ENCODE measurements at places on chromosomes 3 and 15. TPM values are rescaled to one million over a fixed set of nuclear protein-coding genes. Genes with fewer than 3 reads are reported as not detected.

Gene SCG3
- total RNA-seq = not detected

Gene ZNF770
- 60.2 TPM for total RNA-seq

Gene ALDH1A2
- not detected for total RNA-seq

Gene FYTTD1
- 66.4 TPM for total RNA-seq

Gene AGTR1
- total RNA-seq = not detected

DNA sequence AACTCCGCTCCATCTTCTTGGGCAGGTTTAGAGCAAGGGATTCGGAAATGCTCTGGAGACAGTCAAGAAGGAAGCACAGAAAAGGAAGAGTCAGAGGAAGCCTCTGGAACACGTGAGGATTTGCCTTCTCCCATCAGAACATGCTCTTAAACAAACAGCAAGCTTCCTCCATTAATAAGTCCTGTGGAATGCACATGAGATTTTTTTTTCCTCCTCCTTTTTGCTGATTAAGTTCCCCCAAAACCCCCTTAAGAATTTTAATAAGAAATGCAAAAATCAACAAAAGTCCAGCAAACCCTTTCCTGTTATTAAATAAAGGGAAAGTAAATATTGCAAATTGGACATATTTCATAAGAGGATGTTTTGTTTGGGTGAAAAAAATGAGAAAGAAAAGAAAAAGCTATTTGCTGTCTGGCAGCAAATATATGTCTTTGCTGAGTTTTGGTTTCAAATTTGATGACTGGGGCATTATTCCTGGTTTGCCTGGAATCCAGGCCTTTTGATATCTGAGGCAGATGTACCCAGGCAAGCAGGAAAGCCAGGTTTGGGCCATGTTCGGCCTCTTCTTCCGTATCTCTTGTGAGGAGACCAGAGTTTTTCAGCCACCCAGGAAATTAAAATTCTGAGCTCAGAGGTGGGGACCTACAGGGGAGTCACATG lies 7.9 kb upstream of the TSEN2 start:
- H3K36me3 ChIP-seq = no peaks in the 10 kb centered on the region
- H3K27ac ChIP-seq = no peak overlapping the region
- DNase-seq = no peak
- peaks cover 7% of the 10 kb centered on the region for H3K4me1 ChIP-seq
- H3K4me3 ChIP-seq = no peak overlapping the region
- H3K27me3 ChIP-seq = no peaks in the 10 kb centered on the region

GRCh38 chr3:172447611-172448579 lies at the start of gene GHSR:
GHSR (minus strand) TSS chr3:172448456; CDS start chr3:172448413, 43 bp downstream.
- no peaks in the 10 kb centered on the region for H3K36me3 ChIP-seq
- H3K27me3 ChIP-seq = peaks cover 66% of the 10 kb centered on the region
- peaks cover 35% of the 10 kb centered on the region for H3K4me1 ChIP-seq
- H3K27ac ChIP-seq = no peak within 1 kb of the TSS

DNA sequence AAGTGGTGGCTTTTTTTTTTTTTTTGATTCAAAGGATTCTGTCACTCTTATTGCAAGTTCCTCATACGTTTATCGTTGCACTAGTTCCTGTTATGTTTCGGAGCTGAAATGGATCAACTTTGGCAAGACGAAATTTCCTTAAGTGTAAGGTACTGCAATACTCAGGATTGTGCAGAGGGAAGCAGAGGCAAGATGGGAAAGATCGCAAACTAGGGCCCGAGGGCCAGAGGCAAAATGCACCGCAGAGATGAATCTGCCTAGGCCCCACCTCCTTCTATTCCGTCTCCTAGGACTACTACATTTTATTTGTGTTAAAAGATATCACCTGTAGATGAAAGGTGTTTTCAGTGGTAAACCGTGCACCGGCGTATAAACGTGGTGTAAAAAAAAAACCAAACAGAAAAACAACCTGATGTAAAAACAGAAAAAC lies 331 bp downstream of the RNU6-1 start:
- H3K27ac ChIP-seq = peak overlapping the region; percentile 98
- H3K4me1 ChIP-seq = peaks cover 39% of the 10 kb centered on the region
- H3K27me3 ChIP-seq = peaks cover 22% of the 10 kb centered on the region
- H3K36me3 ChIP-seq = peaks cover 4% of the 10 kb centered on the region
- DNase-seq = peak; percentile 54
- H3K4me3 ChIP-seq = peak overlapping the region; percentile 94

DNA sequence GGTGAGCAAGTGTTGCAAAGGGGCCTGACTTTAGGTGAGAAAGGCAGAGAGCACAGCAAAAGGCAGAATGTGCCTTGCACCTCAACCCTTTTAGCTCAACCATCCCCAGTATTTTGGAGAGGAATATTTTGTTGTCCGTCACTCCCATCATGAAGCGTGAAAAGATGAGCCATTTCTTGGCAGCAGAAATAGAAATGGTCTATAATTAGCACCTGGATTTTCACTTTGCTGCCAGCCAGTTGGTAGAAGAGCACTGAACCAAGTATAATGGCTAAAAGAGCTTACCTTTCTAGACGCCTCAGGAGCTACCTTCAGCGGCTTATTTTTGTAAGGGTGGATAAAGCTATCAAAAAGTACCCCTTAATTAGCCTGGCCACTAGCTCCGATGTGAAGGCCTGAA lies 406.7 kb downstream of the OCA2 start:
- no peak for DNase-seq
- H3K4me3 ChIP-seq = no peak overlapping the region
- no peaks in the 10 kb centered on the region for H3K4me1 ChIP-seq
- H3K27me3 ChIP-seq = no peaks in the 10 kb centered on the region

DNA sequence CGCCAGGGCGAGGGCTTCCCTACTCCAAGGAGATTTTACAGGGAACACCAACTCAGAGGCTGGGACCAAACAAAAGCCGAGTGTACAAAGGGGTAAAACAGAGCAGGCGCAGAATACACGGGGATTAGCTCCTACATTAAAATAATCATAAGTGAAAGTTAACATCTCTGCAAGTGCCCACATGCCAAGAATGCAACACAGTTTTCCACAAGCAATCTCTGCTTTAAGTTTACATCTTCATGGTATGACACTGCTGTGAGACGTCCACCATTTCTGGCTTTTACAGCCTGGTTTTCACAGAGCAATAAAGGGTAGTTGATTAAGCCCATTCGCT lies 500 bp upstream of the VGLL3 start:
- no peak for DNase-seq
- H3K4me3 ChIP-seq = peak overlapping the region; percentile 19
- H3K36me3 ChIP-seq = no peaks in the 10 kb centered on the region

- no peak overlapping the region for H3K4me3 ChIP-seq
- no peaks in the 10 kb centered on the region for H3K27me3 ChIP-seq
- no peaks in the 10 kb centered on the region for H3K36me3 ChIP-seq
- H3K27ac ChIP-seq = no peak overlapping the region
- no peak for DNase-seq
Observed at GRCh38 chr3:8554696-8555095, 53.1 kb downstream of the LMCD1 start.

GRCh38 chr15:28895146-28895545 lies 9.4 kb downstream of the APBA2 start:
- no peak for DNase-seq
- H3K27me3 ChIP-seq = no peaks in the 10 kb centered on the region
- no peak overlapping the region for H3K4me3 ChIP-seq
- H3K36me3 ChIP-seq = peaks cover 3% of the 10 kb centered on the region
- H3K27ac ChIP-seq = no peak overlapping the region

DNA sequence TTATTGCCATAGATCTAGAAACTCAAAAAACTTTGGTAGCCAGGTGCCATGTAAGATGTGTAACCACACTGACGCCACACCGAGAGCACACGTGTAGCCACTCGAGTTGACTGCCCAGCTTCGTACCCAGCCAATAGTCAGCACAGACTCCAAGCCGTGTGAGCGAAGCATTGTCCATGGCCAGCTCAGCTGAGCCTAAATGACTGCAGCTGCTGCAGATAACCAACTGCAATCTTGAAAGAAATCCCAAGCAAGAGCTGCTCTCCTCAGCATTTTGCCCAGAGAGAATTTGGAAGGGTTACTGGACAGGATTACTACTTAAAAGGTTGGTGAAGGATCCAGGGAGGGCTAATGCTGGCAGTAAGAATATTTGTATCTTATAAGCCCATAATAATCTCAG lies 193.0 kb upstream of the THRB start:
- H3K27me3 ChIP-seq = no peaks in the 10 kb centered on the region
- H3K36me3 ChIP-seq = no peaks in the 10 kb centered on the region
- H3K4me1 ChIP-seq = no peaks in the 10 kb centered on the region
- no peak overlapping the region for H3K27ac ChIP-seq

GRCh38 chr3:171854649-171855305 lies 11.6 kb downstream of the TMEM212 start:
- H3K4me1 ChIP-seq = no peaks in the 10 kb centered on the region
- H3K4me3 ChIP-seq = no peak overlapping the region
- DNase-seq = no peak
- H3K27ac ChIP-seq = no peak overlapping the region

- no peaks in the 10 kb centered on the region for H3K36me3 ChIP-seq
- H3K27me3 ChIP-seq = peaks cover 11% of the 10 kb centered on the region
- no peaks in the 10 kb centered on the region for H3K4me1 ChIP-seq
- DNase-seq = no peak
- H3K4me3 ChIP-seq = no peak overlapping the region
- H3K27ac ChIP-seq = no peak overlapping the region
Observed at GRCh38 chr3:53555068-53555588, 60.7 kb downstream of the CACNA1D start.

DNA sequence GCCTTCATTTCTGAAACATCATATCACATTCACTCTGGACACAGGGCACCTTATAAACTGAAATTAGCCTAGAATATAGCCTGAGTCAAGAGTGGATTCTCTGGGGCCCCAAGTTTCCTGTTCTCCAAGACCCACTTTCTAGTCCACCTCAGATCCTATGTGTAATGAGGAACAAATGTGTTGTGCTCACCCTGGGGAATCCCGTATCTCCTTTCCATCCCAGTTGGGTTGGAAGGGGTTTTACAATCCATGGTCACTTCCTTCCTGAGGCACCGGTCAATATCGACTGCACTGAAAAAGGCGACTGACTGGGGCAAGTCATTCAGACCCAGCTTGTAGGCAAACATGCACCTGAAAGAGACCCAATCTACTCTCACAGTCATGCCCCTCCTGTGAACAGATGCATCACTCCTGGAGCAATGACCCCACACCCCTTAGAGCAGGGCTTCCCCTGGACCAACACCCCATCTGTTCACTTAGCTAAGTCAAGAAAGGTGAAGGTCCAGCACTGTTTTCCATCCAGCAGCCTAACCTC lies 17.4 kb downstream of the POLG start:
- no peak for DNase-seq
- peaks cover 4% of the 10 kb centered on the region for H3K36me3 ChIP-seq
- H3K4me3 ChIP-seq = no peak overlapping the region
- H3K27ac ChIP-seq = no peak overlapping the region
- no peaks in the 10 kb centered on the region for H3K27me3 ChIP-seq

DNA sequence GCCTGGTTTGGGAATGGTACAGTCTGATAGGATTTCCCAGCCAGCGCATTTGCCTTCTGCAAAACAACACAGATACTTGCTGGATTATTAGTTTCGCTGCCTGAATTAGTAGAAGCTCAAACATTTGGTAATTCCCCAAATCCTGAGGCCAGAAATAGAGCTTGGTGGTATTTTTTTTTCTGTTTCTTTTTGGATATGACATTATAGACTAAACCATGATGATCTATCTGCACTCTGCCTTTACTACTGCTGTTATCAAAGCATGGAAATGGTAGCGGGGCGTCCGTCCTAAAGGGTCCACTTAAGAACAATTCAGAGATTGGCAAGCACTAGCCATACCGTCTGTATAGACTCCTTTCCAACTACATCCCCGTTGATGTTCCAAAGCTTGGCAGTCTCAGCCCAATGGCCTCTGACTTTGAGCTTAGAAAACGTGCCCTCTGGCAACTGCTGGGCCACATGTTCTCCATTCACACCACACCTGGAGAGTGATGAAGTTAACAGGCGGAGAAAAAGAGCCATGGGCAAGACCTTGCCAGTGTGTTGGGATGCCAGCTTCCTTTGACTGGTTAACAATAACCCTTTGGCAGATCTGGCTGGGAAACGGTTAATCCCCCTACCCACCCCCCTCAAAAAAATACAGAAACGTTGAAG lies 241.0 kb upstream of the NR2F2 start:
- H3K27me3 ChIP-seq = no peaks in the 10 kb centered on the region
- H3K4me1 ChIP-seq = no peaks in the 10 kb centered on the region
- no peak overlapping the region for H3K27ac ChIP-seq

GRCh38 chr3:119187266-119187665 lies 13.9 kb downstream of the UPK1B start:
- no peak for DNase-seq
- H3K4me3 ChIP-seq = no peak overlapping the region
- H3K27ac ChIP-seq = no peak overlapping the region
- no peaks in the 10 kb centered on the region for H3K36me3 ChIP-seq
- H3K4me1 ChIP-seq = no peaks in the 10 kb centered on the region

DNA sequence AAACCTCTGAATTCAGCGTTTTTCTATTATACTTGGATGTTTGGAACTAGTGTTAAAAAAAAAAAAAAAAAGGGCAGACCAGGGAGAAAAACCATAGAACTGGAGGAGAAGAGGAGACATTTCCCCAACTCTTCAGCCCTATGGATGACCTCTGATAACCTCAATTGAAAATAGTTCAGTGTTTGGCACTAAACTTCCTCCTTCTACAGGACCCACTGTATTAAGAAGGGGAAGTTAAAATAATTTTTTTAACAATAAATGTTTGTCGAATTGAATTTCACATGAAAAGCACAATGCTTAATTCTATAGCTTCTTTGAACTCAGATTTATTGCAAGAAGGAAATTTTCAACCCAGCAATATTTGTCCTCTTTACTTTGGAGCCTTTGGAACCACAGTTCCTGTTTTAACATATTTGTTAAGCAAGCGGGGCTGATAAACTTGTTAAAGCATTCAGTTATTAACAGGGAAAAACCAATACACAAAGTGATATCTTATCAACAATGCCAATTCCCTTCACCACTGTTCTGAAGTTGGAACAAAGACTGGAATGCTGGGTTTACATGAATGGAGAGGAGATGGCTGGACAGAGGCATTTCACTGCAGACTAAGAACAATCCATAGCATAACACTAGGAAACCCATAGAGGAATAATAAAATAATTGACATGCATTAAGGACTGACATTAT lies 3.1 kb upstream of the A4GNT start:
- H3K27me3 ChIP-seq = peaks cover 7% of the 10 kb centered on the region
- H3K27ac ChIP-seq = no peak overlapping the region
- no peak overlapping the region for H3K4me3 ChIP-seq
- DNase-seq = no peak

DNA sequence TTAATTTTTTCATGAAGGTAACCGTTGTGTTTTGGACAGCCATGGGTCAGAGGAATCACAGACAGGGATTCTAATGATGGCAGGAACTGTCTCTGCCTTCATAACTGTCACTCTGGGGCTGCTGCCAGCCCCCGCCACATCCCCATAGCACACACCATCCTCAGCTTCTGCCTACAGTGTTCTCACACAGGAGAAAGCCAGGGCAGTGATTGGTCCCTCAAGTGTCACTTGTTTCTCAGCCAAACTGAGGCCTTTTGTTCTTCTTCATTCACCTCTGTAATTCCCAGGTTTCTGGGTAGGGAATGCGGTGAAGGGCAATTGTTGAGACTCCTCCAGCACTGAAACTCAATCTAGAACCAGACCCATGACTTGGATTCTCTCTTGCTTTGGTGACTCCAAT lies 65.4 kb upstream of the C3orf80 start:
- no peak overlapping the region for H3K4me3 ChIP-seq
- H3K4me1 ChIP-seq = no peaks in the 10 kb centered on the region
- H3K36me3 ChIP-seq = no peaks in the 10 kb centered on the region
- H3K27ac ChIP-seq = no peak overlapping the region
- DNase-seq = no peak

All from naive thymus-derived CD8-positive, alpha-beta T cell (primary cell).